ENCODE measurements at places on chromosomes 3 and 15.

- DNase-seq, result no peak
Measured at GRCh38 chr3:167732313-167733065, 2.2 kb downstream of the PDCD10 start.

DNA sequence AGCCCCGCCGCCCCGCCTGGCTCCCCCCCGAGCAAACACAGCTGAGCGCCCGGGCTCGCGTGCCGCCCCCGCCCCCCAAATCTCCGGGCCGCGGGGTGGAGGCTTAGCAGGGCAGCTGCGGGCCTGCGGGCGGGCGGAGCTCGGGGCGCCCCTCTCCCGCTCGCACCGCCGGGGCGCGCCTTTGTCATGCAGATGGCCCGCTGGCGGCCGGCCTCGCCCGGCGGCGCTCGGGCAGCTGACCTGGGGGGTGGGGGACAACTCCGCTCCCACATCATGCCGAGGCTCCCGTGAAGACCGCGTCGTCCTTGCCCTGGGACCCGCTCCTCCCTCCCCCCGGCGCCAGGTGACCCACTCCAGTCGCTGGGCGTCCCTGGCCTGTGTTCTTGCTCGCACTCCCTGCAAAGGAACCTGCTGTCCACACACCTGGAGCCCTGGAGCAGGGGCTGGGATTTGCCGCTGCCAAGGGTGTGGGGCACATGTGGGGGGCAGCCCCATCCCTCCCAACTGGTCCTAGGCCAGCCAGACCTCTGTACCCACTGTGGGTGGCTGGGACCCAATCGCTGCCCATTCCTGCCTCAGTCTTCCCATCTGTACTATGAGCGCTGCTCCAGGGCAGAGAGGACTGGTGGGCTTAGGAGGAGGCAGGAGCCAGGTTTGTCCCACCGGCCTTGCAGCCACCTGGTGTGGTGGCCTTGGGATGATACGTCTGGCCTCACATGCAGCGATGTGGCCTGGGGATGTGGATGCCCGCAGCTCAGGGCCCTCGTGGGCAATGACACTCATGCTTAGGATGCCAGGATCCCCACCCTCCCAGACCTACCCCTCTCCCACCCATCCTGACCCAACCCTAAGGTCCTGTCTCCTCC, 33.5 kb downstream of the DNAJB8 start:
- DNase-seq, result no peak

- DNase-seq, result no peak
Measured at GRCh38 chr15:26665957-26666791, 106.7 kb downstream of the GABRB3 start.

- no peak for DNase-seq
Measured at GRCh38 chr3:49172551-49173041, 1.2 kb downstream of the KLHDC8B start.

Measured in stimulated activated CD8-positive, alpha-beta memory T cell treated with anti-CD3 and anti-CD28 coated beads, Interleukin-4, amount 100 ng/mL, for 1 hour (primary cell).